Endodermal cell (in vitro differentiated cells): ENCODE measurements at places on chromosomes 7 and 10. TPM values are rescaled to one million over a fixed set of nuclear protein-coding genes. Genes with fewer than 3 reads are reported as not detected.

GRCh38 chr10:66837990-66838389 lies 87.8 kb upstream of the LRRTM3 start:
- no peaks in the 10 kb centered on the region for H3K36me3 ChIP-seq
- H3K27ac ChIP-seq, result no peak overlapping the region
- H3K4me1 ChIP-seq, result no peaks in the 10 kb centered on the region
- no peak overlapping the region for H3K4me3 ChIP-seq
- no peaks in the 10 kb centered on the region for H3K27me3 ChIP-seq
- DNase-seq, result no peak

The SCIN gene
- 0.11 and 0.15 TPM in 2 replicates for total RNA-seq

- DNase-seq, result no peak
- no peaks in the 10 kb centered on the region for H3K36me3 ChIP-seq
- no peak overlapping the region for H3K4me3 ChIP-seq
Observed at GRCh38 chr7:90461219-90461618, 8.2 kb upstream of the PTTG1IP2 start.

DNA sequence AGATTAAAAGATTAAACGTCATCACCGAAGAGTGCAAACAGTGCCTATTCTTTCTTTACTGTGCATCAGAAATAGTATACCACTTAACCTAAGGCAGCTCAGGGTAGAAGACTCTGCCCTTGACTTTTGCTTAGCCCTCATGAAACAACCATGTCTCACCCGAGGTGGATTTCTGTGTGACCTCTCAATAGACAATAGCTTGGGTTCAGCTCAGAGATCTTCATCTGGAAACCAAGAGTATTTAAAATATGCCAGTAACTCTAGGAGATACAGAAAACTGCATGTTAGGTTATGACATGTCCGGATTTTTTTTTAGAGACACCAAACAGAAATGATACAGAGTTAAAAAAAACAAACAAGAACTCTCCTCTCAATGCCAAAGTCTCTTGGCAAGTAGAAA lies 75.8 kb downstream of the JAZF1 start:
- H3K27me3 ChIP-seq, result no peaks in the 10 kb centered on the region
- no peaks in the 10 kb centered on the region for H3K36me3 ChIP-seq
- peaks cover 9% of the 10 kb centered on the region for H3K4me1 ChIP-seq
- DNase-seq, result no peak

DNA sequence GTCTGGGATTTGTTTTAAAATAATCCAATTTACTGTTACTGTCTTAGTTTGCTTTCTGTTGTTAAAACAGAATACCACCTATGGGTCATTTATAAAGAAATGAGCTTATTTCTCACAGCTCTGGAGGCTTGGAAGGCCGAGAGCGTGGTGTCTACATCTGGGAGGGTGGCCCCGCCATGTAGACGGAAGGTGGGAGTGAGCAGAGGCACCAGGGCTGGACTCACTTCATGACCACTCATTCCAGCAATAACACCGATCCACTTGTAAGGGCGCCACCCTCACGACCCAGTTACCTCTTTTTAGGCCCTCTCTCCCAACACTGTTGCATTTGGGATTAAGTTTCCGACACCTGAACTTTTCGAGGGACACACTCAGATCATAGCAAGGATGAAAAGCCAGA lies 36.2 kb upstream of the CFAP46 start:
- H3K4me1 ChIP-seq, result no peaks in the 10 kb centered on the region
- H3K27ac ChIP-seq, result no peak overlapping the region
- no peaks in the 10 kb centered on the region for H3K27me3 ChIP-seq
- H3K4me3 ChIP-seq, result no peak overlapping the region
- H3K36me3 ChIP-seq, result no peaks in the 10 kb centered on the region
